Putamen (tissue), 1 donor: ENCODE measurements at places on chromosomes 16 and 17.

DNA sequence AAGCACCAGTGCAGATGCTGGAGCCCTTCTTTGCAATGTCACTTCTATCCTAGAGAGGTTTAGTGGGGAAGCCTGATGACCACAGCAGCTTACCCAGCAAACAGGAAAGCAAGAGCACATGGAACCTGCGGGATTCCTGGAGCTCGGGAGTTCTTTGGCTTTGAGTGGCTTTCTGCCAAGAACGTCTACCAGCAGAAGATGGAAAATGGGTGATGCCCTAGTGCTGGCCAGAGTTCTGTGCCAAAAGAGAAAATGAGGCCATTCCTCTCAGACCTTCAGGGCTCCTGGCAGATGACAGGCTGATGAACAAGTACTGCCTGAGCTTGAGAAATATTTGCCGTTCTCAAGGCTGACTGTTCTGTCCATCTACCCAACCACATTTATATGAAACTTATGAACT lies 332.1 kb upstream of the CCL2 start:
- no peak for DNase-seq

DNA sequence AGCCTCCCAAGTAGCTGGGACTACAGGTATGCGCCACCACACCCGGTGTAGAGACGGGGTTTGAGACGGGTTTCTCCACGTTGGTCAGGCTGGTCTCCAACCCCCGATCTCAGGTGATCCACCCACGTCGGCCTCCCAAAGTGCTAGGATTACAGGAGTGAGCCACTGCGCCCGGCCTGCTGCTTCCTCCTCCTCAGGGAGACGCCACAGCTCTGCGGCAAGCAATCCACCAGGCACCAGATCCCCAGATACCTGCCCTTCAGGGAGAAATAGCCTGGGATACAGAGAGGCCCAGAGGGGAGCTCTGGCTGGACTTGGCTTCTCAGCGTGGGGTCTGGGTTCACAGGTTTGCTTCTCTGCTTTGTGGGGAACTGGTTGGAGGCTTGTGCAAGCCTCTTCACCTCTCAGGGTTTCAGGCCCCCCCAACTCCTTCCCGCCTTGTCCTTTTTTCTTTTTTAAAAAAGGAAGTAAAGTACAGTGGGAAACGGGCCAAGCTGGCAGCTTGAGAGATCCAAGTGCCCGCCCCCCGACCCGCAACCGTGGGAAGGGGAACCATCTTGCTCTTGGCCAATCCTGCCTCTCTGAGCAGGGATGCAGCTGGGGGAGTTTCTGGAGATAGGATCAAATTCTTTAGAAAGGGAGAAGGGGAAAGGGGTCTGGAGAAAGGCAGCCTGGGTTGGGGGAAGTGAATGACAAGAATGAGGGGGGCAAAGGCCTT lies 2.6 kb upstream of the SPHK1 start:
- DNase-seq, result no peak

DNA sequence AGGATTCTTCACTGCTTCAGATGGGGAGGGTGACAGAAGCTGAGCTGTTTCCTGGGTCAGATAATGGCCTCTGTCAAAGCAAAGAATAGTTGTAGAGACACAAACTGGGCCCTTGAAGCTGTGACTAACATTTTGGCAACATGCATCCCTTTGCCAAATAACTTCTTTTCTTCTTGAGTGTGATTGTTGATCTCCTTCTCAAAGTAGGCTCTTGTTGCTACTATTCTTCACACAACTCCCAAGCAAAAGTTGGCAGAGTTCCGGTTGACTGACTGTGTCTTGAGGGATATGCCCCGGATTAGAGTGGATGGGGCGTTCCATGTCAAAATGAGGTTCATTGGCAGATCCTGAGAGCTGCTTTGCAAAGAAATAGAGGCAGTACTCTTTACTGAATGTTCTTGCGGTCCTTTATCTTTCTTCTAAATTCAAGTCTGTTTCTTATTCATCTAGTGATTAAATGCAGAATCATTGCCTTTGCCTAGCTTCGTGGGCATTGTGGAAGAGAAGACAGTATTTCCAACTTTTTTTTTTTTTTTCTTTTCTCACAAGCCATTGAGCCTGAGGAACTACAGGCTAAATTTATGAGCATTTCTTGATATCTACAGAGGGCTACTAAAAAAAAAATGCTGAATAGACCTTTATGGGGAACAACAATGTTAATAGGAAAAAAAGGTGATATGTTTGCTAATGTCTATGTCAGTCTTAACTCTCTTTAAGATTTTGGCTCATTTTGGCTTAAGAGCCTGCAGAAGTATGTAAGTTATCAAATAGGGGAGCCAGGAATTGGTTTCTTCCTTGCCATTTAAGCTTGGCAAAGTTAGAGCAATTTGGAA lies 5.8 kb downstream of the WIPF2 start:
- peak; percentile 80 for DNase-seq

GRCh38 chr17:58920773-58921172 lies 165.1 kb downstream of the PPM1E start:
- no peak for DNase-seq

- DNase-seq, result no peak
These were observed 115.2 kb upstream of the NETO2 start for GRCh38 chr16:47258874-47259461.

DNA sequence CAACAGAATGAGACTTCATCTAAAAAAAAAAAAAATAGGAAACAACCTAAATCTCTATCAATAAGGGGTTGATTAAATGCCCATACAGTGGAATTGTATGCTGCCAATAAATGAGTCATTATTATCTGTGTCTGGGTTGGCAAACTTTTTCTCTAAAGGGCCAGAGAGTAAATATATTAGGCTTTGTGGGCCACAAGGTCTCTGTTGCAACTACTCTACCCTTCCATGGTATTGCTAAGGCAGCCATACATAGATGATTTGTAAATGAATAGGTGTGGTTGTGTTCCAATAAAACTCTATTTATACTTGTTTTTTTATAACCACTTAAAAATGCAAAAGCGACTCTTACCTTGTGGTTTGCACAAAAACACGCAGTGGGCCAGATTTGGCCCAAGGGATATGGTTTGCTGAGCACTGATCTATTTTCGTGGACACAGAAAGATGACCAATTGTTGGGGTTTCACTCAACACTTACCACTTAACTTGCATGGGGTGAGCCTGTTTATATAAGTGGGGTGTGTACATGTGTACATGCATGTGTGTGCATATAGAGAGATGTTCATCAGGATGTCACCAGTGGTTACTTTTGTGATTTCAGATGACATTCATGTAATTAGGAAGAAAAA lies 12.4 kb upstream of the IL4R start:
- DNase-seq, result no peak

DNA sequence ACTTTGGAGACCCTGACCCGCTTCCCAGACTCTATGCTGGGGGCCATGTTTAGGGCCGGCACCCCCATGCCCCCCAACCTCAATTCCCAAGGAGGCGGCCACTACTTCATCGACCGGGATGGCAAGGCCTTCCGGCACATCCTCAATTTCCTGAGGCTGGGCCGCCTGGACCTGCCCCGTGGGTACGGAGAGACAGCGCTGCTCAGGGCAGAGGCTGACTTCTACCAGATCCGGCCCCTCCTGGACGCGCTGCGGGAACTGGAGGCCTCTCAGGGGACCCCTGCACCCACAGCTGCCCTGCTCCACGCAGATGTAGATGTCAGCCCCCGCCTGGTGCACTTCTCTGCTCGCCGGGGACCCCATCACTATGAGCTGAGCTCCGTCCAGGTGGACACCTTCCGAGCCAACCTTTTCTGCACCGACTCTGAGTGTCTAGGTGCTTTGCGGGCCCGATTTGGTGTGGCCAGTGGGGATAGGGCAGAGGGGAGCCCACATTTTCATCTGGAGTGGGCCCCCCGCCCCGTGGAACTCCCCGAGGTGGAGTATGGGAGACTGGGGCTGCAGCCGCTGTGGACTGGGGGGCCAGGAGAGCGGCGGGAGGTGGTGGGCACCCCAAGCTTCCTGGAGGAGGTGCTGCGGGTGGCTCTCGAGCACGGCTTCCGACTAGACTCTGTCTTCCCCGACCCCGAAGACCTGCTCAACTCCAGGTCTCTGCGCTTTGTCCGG lies 1.1 kb downstream of the KCTD11 start:
- DNase-seq, result no peak

- DNase-seq, result no peak
These were observed 73.6 kb upstream of the MRTFB start for GRCh38 chr16:13997526-13997925.

DNA sequence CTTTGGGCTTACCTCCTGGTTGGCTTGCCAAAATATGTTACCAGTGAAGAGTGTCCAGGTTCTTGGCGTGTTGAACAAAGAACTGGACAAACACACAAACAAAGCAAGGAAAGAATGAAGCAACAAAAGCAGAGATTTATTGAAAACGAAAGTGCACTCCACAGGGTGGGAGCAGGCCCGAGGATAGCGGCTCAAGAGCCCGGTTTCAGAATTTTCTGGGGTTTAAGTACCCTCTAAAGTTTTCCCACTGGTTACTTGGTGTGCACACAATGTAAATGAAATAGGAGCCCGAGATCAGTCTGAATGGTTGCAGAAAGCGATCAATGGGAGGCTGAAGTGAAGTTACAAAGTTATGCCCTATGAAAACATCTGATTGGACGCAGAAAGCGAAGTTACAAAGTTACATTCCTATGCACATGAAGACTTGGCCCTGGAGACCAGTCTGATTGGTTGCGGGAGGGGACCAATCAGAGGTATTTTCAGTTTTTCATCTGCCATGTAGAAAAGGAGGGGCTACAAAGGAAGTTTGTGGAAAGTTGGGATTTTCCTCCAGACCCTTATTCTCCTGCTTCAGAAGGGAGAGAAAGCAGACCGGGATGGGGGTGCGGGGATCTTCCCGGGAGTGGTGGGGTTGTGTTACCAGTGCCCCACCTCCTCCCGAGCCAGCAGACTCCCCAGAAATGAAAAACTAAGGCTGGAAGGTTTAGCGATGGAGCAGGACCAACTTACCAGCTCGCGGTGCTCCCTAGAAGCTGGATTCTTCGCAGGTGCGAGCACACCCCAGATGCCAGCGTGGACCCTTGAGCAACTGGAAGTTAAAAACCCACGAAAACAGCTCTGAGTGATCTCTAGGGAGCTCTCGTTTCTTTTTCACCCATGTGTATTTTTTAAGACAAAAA lies at the start of gene SLFN12:
TSS of gene SLFN12 (minus strand) at position 325 of the 899 bp plus-strand sequence. CDS start 9,472 bp downstream, outside the sequence.
- DNase-seq, result peak; percentile 39

DNA sequence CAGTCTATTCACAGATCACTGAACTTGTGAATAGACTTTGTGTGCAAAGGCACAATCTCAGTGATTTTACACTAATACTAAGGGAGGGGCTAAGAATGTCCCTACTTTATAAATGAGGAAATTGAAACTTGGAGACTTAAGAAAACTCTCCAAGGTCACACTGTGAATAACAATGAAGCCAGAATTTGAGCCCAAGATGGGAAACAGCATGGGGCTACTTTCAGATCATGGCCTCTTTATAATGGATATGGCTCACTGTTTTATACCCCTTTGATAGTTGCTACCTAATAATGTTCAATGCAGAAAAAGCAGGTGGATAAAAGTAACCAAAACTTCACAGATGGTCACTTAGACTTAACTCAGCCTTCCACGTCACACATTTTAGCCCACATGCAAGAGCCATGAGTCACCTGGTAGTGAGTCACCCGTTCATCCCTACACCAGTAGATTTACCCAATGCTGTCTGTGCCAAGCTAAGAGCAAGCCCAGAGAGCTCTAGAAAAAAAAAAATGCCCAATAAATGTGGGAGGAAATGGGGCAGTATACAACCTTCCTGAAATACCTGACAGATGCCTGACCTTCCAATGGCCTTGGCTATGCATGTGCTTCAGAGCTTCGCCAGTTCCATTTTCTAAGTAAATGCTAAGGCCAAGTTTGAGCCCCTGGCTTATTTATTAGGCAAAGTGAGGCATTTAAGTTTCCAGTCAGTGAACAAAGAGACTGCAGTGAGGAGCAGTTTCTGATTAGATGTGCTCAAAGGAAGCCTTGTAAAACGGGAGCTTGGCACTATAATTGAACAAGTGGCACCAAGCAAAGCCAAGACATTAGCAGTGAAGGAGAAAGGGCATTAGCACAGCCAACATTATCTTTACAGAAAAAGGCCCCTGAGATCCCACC lies 219.7 kb downstream of the TMEM114 start:
- DNase-seq, result no peak

GRCh38 chr17:28347261-28347891 lies 10.0 kb downstream of the POLDIP2 start:
- no peak for DNase-seq

GRCh38 chr16:68686905-68687304 lies 41.8 kb downstream of the CDH3 start:
- DNase-seq, result no peak

GRCh38 chr17:74449773-74450172 lies 16.7 kb upstream of the CD300A start:
- DNase-seq, result no peak

GRCh38 chr16:48542020-48542473 lies 67.9 kb downstream of the N4BP1 start:
- DNase-seq, result peak; percentile 73

DNA sequence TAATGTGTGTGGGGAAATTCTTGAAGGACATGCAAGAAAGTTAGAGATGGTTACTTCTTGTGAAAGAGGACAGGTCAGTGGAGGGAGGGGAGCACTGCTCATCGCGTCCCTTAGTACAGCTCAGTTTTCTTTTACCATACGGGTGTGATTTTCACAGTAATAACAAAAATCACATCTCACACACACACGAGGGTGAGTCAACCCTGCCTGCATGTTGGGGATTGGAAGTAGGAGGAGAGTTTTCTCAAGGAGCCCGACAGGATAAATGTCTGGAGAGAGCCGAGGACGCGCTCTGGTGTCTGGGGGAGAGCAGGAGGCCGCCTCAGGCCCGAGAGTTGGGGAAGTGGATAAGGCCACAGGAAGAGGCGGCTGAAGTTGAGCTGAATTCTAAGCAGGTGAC lies 16.4 kb downstream of the PLCD3 start:
- DNase-seq, result no peak

DNA sequence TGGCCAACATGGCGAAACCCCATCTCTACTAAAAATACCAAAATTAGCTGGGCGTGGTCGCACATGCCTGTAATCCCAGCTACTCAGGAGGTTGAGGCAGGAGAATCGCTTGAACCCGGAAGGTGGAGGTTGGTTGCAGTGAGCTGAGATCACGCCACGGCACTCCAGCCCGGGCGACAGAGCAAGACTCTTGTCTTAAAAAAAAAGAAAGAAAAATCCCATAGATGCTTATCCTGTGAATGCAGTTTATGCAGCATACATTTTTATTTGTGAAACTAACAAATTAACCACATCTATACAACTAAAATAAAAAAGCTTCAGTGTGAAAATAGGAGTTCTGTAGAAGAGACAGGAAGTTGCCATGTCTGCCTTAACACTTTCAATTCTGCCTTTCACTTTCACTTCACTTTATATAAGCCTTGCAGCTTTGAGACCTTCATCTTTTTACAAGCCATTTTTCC lies 7.1 kb downstream of the IGSF6 start:
- DNase-seq, result no peak

DNA sequence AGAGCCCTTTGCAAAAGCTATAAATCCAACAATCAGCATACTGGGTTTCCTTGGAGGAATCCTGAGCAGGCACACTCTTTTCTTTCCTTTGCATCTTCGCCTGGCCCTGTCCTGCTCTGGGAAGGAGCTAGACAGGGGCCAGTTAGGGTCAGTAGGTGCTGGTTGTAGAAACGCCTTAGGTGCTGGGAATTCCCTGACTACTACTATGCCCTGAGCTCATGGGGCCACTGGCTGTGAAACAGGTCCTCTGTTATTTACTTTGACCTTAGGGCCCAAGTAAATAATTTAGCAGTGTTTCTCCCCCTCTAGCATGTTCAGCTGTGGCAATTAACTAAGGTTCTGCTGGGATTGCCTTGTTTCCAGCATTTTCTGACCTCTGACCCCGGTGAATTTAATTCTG lies 15.8 kb upstream of the WSCD1 start:
- no peak for DNase-seq

- DNase-seq, result no peak
These were observed 60.1 kb upstream of the CNEP1R1 start for GRCh38 chr16:49964973-49965372.
